CD4-positive, CD25-positive, alpha-beta regulatory T cell (primary cell): ENCODE measurements at places on chromosomes 7 and 10. TPM values are rescaled to one million over a fixed set of nuclear protein-coding genes. Genes with fewer than 3 reads are reported as not detected.

DNA sequence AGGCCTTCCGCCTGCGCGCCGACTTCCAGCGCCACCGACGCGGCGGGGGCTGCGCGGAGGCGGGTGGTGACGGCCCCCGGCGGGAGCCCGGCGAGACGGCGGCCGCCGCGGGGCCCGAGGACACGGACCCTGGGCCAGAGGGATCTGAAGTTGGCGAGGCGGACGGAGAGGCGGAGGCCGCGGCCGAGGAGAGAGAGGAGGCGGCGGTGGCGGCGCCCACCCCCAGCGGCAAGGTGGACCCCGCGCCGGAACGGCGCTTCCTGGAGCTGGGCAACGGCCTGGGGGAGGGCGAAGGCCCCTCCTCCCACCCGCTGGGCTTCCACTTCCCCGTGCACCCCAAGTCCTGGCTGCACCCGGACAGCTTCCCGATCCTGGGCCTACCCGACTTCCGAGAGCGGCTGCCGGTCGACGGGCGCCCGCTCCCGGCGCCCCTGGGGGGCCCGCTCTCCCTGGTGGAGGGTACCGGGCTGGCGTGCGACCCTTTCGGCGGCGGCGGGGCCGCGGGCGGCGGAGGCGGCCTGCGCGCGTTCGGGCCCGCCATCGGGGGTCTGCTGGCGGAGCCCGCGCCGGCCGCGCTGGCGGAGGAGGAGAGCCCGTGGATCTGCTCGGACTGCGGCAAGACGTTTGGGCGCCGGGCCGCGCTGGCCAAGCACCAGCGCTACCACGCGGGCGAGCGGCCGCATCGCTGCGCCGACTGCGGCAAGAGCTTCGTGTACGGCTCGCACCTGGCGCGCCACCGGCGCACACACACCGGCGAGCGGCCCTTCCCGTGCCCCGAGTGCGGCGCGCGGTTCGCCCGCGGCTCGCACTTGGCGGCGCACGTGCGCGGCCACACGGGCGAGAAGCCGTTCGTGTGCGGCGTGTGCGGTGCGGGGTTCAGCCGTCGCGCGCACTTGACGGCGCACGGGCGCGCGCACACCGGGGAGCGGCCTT lies 16.2 kb downstream of the ZNF316 start:
- no peak for DNase-seq

- DNase-seq: no peak
Observed at GRCh38 chr10:91290607-91291006, 70.1 kb downstream of the PCGF5 start.

SPDYE2 gene
- total RNA-seq: 0.39 TPM

DNA sequence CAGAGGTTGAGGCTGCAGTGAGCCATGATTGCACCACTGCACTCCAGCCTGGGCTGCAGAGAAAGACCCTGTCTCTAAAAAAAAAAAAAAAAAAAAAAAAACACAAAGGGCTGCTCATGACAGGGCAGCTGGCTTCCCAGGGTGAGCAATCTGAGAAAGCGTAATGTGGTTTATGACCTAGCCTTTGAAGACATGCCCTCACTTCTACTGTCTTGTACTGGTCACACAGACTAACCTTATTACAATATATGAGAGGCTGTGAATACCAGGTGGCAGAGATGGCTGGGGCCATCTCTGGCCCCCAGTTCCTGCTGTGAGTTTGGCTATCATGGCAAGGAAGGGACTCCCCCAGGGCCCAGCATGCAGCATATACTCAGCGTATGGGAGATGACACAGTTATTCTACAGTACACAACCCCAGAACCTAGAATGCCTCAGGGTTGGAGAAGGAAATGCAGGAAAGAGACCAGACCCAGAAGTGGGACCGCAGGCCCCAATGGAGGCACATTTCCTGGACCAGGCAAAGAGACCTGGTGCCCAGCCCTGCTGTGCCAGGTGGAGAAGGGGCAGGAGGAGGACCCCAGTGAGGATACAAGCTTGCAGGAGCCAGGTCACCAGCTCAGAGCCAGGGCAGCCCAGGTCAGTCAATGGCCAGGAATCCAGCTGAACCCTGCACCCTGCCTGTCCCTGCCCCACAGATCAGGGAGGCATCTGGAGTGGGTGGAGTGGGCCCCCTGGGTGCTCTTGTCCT lies 26.3 kb downstream of the NPTX2 start:
- no peak for DNase-seq

HHEX gene
- total RNA-seq: 1.2 TPM

- DNase-seq: no peak
Observed at GRCh38 chr10:117455346-117455745, 80.1 kb upstream of the PDZD8 start.

DNA sequence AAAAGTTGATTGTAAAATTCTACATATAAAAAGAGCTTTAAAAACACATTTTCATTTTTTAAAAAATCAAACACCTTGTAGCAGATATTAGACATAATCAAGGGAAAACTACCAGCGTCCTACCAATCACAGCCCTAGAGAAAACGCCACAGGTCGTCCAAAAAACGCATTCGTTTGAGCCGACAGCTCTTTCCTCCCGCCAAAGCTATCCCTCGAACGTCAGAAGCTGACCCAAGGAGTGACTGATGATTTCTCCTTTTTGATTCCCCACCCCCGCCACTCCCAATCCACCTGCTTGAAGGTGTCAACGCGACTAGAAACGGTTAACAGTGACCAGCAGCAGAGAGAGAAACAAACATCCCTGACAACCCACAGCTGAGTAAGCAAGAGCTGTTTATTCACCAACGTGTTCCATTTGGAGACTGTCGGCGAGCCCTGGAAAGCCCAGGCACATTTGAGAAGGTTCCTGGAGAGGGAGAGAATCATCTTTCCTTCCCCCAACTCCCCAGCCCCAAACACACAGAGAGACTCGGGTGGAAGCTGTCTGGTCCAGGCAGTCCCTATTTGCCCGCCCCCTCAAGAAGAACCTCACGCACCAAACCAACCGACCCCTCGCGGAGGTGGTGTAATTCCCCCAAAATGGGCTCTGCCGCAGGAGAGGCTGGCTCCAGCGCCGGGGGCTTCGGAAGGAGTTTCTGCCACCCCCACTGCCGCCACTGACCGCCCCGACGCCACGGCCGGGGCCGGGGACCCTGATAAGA lies 622 bp downstream of the CPEB3 start:
- no peak for DNase-seq

DNA sequence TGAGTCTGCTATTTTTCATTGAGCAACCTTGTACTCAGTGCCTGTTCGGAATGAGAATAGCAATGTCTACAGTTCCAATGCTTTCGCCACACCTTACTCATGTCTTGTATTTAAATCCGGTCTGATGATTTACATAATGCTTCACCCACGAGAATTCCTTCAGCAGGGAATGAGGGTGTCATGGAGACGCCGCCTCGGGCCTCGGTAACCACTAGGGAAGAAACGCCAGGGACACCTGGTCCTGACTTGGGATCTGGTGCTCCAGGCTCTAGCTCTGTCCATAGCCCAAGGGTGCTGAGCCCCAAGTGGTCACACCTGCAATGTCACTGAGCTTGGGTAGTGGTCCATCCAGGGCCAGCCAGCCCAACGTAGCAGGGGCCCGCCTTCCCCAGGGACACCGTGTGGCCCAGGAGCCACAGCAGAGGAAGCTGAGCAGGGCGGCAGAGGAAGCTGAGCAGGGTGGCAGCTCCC lies 37.4 kb downstream of the PRKAG2 start:
- no peak for DNase-seq

DNA sequence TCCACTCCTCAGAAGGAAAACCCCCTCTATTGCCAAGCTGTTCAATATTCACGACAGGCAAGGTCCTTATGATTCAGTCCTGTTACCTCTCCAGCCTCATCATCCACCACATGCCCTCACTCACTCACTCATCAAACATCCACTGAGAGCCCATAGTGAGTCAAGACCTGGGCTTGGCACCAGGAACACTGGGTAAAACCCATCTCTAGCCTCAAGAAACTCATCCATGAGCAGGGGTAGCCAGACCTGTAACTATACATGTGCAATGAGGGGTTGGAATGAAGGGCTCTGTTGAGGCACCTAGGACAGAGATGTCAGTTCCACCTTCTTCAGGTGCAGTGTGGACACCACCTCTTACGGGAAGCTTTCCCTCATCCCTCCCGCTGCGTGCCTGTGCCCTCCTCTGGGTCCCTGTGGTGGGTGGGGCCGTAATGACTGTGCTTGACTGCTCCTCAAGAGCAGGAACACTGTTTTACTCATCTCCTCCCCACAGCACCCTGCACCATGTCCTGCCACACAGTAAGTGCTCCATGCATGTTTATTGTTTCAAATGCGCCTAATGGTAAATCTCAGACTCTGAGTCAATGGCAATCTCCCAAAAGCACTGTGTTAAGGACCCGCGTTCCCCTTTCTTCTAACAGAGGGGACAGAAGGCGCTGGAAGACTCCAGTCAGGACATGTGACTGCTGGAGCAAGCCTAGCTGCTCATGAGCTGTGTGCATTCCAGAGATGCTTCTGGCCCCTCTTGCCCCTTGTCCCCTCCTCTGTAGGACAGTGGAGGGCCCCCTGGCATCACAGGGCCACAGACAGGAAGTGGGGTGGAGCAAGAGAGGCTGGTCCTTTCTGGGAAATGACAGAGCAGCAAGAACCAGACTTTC lies 95.4 kb downstream of the HIPK2 start:
- no peak for DNase-seq

DNA sequence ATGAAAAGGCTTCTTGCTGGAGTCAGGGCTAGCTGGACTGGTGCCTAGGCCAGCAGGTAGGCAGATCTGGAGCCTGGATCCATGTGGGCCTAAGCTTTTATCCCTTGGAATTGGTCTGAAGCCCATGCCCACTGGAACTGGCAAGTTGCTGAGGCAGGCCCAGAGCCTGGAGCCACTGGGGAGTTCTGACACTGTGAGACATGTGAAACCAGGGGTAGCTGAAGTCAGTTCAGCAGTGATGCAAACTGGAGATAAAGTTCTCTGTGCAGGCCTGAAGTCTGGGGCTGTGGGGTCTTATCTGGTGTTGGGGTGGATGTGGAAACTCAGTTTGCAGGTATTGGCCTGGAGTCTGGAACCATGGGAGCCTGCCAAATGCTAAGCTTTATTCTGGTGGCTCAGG lies 9.7 kb upstream of the THSD7A start:
- no peak for DNase-seq

GRID1 gene
- total RNA-seq: not detected

PNLIPRP3 gene
- total RNA-seq: not detected

DNA sequence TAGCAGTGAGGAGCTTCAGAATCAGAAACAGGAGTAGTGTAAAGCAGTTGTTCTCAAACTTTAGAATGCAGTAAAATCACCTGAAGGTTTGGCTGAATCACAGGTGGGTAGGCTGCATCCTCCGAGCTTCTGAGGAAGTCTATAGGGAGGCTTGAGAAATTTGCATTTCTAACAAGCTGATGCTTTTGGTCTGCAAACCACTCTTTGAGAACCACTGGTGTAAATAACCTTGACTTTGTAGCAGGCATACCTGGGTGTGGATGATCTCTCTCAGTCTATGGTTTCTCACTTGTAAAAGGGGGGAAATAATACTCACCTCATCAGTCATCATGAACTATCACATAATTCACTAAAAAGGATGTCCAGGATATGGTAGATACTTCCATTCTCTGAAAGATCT lies 118.1 kb downstream of the SRI start:
- DNase-seq: no peak

DNA sequence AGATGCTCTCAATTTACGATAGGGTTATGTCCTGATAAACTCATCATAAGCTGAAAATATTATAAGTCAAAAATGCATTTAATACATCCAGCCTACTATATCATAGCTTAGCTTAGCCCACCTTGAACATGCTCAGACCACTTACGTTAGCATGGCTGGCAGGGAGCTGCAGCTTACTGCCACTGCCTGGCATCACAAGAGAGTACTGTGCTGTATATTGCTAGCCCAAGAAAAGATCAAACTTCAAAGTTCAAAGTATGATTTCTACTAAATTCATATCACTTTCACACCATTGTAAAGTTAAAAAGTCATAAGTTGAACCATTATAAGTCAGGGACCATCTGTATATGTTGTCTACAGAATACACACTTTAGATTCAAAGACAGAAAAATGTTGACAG lies 91.6 kb downstream of the HYCC1 start:
- DNase-seq: no peak

- DNase-seq: peak; percentile 35
Observed at GRCh38 chr10:33248638-33249037, 85.8 kb downstream of the NRP1 start.

FKBP9 gene
- not detected for total RNA-seq

DNA sequence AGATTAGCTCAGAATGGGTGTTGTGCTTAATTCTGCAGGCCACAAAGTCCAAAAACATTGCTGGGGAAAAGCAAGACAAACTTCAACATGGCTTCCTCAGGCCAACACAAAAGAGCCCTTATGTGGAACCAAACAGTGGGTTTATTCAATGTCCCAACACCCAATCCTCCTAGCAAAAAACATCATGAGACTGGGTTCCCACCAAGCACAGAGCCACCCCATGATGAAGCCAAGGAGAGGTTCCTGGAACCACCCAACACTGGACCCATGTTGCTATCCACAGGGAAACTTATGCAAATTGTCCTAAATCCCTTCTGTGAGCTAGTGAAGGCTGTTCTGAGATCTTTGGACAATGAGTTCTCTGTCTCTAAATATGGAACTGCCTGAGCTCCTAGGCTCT lies 24.0 kb downstream of the SLC25A13 start:
- DNase-seq: no peak

GPR146 gene
- 21.5 TPM for total RNA-seq

ELOVL3 gene
- total RNA-seq: not detected

FZD8 gene
- 0.12 TPM for total RNA-seq

DNA sequence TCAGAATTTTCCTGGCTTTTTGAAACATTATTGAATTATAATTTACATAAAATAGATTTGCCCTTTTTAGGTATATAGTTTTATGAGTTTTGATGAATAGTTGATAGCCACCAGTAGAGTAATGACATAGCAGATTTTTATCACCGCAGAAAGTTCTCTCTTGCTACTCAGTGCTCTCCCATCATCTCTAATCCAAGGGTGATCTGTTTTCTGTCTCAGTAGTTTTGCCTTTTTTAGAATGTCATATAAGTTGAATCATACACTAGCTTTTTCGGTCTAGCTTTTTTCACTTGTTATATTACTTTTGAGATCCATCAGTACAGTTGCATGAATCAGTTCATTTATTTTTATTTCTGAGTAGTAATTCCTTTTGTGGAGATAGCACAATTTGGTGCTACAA lies 17.9 kb downstream of the RSBN1L start:
- no peak for DNase-seq

- DNase-seq: no peak
Observed at GRCh38 chr10:22854935-22855421, 72.9 kb upstream of the ARMC3 start.

GRCh38 chr10:78518224-78518623 lies 484.6 kb downstream of the RPS24 start:
- DNase-seq: no peak

SPDYE9 gene
- not detected for total RNA-seq

DNA sequence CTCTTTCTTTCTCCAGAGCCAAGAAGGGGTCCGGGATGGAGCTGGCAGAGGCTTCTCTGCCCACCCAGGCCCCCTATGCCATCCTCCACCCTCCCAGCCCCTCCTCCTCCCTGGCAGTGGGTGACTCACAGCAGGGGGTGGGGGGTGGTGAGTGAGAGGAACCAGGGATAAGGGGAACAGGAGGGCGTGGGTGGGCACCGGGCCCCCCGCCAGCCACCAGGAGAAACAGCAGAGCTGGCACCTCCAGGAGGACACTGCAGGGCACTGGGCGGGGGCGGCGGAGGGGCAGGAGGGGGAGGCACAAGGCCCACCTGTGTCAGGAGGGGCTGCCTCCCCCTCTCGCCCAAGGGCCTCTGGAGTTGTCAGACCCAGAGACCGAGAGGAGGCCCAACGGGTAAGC lies 56.0 kb downstream of the CAMK2B start:
- no peak for DNase-seq
